Iris pigment epithelial cell (primary cell): ENCODE measurements at places on chromosomes 1 and 21.

GRCh38 chr1:25109531-25109951 is 122.8 kb downstream of the SYF2 start:
- DNase-seq, result no peak

DNA sequence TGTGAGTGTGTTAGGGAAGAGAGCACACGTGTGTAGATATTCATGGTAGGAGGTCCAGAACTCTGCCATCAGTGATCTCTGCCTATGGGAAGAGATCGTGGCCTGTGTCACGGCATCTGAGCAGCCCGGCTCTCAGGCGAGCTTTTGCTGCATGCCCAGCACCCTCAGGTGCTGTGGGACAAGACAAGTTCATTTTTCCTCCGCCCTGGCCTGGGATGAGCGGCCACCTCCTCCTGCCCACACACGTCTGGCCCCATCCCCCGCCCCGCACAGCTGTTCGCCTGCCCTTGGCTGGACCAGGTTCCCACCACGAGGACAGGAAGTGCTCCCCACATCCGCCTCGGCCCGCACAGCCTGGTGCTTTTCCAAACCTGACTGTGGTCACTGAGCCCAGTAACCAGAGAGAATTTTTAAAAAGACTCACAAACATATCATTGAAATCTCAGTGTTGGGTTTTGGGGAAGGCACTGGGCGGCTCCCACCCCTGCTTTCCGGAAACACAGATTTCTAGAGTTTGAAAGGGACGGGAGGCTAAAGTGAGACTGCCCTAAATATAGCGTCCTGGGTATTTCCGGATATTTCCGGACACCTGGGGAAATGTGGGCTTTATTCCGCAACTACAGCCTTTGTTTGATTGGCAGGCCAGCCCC is 18.0 kb downstream of the BMP8A start:
- DNase-seq, result peak; percentile 69

DNA sequence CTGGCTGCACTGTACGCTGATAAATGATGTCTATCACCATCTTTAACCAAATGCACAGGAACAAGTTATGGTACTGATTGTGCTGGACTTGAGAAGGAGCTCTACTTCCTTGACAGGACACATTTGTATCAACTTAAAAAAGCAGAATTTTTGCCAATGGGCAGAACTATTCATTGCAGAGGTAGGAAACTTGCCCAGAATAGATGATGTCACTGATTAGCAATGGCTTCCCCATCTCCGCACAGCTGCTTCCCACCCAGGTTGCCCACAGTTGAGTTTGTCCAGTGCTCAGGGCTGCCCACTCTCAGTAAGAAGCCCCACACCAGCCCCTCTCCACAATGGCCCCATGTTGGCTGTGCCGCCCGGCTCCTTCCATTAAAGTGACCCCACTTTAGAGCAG is 33.4 kb downstream of the CAPN2 start:
- no peak for DNase-seq

DNA sequence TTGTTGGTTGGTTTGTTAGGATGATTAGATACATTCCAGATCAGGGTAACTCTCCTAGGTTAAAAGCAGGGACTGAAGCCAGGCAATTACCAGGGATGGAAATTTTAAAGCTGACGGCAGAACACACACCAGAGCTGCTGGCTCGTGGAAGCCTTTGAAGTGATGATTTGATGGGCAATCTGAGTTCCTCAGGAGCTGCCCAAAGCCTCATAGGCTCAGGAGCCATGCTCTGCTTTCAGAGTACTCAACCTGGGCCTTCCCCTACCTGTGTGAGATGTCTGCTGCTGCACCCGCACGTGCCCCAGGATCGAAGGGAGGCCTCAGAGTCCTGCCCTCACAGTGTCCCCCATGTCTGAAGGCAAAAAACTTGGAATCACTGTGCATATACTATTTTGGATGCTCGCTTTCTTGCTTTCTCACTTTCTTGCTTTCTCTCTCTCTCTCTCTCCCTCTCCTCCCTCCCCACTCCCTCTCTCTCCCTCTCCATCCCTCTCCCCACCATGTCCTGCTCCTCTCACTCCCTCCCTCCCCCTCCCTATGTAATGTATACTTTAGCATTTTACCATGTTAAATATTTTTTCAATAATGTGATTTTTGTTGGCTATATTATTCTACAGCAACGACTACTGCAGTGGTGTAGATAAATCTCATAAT is 18.0 kb downstream of the MGST3 start:
- no peak for DNase-seq

GRCh38 chr1:36166136-36166535 is 10.2 kb downstream of the MAP7D1 start:
- DNase-seq, result no peak

GRCh38 chr1:202068596-202068995 is 54.1 kb upstream of the GPR37L1 start:
- no peak for DNase-seq
